WTC11 (cell line): ENCODE measurements at places on chromosomes 16 and 17.

DNA sequence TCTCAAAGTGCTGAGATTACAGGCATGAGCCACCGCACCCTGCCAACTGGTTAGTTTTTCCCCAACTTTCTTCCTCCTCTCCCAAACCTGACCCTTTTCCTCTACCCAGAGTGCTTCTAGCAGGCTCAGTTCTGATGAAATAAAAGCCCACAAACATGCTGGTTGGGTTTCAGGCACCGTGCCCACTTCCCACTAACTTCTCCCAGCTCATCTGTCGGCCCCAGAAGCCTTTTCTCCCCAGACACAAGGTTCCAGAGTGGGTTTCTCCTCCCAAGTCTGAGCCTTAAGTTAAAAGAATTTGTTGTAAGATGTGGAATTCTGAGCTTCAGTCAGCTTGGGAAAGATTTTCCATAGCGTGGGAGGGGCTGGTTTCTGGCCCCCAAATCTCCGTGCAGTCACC lies 11.5 kb upstream of the SCN4A start:
- no peak for DNase-seq

DNA sequence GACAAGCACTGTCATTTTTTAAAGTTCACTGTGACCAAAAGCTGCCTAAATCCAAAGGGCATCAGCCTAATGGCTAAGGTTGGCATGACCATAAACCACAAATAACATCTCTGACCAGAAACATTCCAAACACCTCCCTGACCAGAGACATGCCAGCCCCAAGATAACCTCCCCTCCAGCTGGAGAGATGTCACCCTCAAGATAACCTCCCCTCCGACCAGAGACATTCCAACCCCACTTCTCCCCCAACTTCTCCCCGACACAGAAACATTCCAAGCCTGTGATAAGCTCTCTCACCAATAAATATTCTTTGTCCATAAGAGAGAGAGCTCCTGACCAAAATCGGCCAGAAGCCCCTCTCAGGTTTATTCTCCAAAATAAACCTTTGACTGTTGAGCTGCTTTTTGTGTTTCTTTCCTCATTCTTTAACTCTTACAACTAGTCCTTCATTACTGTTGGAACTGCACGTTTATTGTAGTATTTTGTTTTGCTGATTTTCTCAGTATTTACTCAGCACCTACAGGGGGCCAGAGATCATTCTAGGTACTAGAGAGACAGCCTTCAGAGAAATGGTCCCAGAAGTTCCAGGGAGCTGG lies 325.6 kb downstream of the SLC39A11 start:
- DNase-seq = no peak

DNA sequence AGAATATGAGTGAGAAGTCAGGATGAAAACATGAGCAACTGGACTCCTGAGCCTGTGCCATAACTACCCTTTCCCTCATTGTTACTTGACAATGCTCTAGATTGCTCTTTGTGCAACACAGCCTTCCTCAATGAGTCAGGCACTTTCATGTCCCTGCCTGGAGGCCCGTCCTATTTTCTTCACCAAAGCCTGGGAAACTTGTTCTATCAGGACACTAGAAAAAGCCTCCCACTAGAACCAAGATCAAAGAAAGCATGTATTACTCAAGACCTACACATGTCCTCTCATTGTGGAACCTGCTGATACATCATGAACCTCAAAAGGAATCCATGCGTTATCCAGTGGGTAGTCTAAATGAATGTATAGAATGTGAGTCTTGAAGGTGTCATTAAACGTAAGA lies 624.5 kb downstream of the TOX3 start:
- DNase-seq = no peak

GRCh38 chr17:71495420-71495819 lies 625.4 kb upstream of the SOX9 start:
- no peak for DNase-seq
